ENCODE measurements at places on chromosomes 4 and X. TPM values are rescaled to one million over a fixed set of nuclear protein-coding genes. Genes with fewer than 3 reads are reported as not detected.
A peak's percentile ranks its signal among the peaks of the same experiment; 100 is the strongest.

Gene CSAG2
- not detected for total RNA-seq

Gene ASB11
- total RNA-seq: 246 TPM

Gene CLRN2
- total RNA-seq: not detected

Gene PALLD
- 637 TPM for total RNA-seq

Gene ARSH
- not detected for total RNA-seq

Gene GATB
- total RNA-seq: 60.7 TPM

DNA sequence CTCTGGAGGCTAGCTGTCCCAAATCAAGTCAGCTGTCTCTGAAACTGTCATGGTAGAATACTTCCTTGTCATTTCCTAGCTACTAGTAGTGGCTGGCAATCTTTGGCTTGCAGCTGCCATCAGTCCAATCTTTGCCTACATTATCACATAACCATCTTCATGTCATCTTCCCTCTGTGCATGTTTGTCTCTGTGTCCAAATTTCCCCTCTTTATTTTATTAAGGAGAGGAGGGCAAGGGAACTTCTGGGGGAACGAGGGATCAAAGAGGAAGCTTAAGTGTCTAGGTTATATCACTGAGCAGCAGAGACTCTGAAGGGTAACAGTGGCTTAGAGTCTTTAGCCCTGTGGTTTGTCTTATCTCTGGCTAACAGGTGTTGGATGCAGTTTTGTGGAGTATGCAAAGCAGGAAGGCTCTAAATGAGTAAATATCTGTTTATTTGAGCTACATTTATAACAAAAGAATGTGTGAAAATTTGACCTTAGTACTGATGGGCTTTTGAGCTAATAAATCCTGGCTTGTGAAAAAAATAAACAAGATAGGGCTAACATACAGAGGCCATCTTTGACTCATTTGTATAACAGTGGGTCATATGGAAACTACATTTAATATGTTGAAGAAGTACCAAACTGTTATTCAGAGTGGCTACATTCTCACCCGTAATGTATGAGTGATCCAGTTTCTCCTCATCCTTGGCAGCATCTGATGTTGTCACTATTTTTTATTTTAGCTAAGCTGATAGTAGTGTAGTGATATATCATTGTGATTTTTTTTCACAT, 49.4 kb upstream of the ENOX2 start:
- DNase-seq: no peak

DNA sequence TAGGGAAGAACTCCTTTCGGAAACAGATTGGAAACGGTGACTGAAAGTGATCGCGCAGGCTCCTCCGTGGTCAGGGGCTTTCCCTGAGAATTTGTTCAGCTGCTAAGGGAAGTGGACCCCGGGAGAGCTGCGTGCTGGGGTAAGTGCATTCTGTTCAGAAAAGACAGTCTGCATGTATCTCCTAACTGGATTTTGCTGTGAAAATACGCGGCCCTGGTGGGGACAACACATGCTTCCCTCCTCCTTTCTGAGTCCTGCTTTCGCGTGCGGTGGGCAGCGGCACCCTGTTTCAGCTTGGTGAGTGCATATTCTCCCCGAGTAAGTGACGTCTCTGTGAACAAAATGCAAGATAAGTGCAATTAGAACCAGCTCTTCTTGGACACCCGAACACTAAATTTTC, 195.6 kb downstream of the STIM2 start:
- DNase-seq: no peak

- DNase-seq: peak; percentile 68
Observed at GRCh38 chr4:55396308-55397125, 760 bp downstream of the TMEM165 start.

GRCh38 chr4:170111085-170111484, 21.3 kb upstream of the AADAT start:
- DNase-seq: no peak

DNA sequence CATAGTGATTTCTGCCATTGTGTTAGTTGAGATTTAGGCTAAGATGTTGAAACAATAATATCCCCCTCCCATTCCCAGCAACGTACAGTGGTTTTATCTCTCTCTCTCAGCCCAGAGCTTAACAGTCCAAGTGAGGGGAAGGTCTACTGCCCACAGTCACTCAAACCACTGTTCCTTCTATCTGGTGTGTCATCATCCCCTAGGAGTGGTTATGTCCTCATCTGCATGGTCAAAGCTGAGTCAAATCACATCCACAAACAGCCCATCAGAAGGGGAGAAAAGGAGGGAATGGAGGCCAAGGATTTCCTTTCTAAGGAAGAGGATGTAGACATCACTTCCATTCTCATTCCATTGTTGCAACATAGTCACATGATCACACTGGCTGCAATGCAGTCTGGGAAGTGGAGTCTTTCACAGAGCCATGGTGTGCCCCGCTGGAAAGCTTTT, 42.8 kb upstream of the CHRNA9 start:
- DNase-seq: no peak

GRCh38 chrX:155747520-155747919, 133.6 kb upstream of the VAMP7 start:
- DNase-seq: peak; percentile 38

- no peak for DNase-seq
Observed at GRCh38 chr4:133800966-133801365, 400.6 kb downstream of the PABPC4L start.

GRCh38 chr4:112296949-112297880, at the start of gene ALPK1:
Gene ALPK1 (plus strand): TSS chr4:112297369.
- peak; percentile 20 for DNase-seq

DNA sequence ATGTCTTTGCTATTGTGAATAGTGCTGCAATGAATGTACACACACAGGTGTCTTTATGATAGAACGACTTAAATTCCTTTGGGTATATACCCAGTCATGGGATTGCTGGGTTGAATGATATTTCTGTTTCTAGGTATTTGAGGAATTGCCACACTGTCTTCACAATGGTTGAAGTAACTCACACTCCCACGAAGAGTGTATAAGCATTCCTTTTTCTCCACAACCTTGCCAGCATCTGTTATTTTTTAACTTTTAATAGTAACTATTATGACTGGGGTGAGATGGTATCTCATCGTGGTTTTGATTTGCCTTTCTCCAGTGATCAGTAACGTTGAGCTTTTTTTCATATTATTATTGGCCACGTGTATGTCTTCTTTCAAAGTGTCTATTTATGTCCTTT, 17.6 kb upstream of the DCUN1D4 start:
- DNase-seq: no peak

GRCh38 chr4:152983221-152983620, 47.1 kb downstream of the FHDC1 start:
- no peak for DNase-seq

GRCh38 chrX:31320740-31321139, 248.9 kb upstream of the FTHL17 start:
- no peak for DNase-seq

- no peak for DNase-seq
Observed at GRCh38 chr4:90603540-90603939, 476.3 kb downstream of the CCSER1 start.

- DNase-seq: no peak
Observed at GRCh38 chrX:97479106-97479890, 595.6 kb downstream of the RPA4 start.
